Glomerular endothelial cell (primary cell): ENCODE measurements at places on chromosomes 7 and 10. TPM values are rescaled to one million over a fixed set of nuclear protein-coding genes. Genes with fewer than 3 reads are reported as not detected.

DNA sequence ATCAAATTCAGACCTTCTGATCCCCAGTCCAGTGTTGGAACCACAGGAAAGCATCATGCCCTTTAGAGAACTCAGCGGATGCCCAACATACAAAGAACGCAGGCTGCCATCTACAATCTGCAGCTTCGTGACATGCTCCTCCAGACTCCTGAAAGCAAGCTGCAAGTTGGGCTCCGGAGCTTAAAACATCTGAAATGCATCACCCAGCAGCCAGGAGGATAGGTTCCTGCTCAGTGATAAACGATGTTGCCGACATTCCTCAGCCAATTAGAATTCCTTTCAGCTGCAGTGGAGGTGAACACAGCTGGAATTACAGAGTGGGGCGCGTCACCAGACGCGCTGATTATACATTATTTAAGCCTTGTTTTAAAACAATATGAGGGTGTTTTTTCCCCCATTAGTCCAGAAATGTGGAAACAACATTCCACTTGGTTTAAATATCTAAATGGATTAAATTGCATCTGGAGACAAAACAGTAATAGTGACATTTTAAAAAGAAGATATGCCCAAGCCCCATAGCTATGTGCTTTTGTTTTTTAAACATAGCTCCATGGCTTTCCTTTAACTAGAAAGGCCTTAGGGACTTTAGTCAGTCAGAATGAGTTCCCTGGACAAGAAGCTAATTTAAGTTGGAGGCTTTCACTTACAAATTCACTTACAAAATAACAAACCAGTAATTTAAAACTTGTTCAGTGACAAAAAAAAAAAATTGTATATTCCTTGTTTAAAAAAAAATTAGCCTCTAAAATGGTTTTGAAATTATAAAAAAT lies 6.3 kb downstream of the SMURF1 start:
- DNase-seq: no peak

DNA sequence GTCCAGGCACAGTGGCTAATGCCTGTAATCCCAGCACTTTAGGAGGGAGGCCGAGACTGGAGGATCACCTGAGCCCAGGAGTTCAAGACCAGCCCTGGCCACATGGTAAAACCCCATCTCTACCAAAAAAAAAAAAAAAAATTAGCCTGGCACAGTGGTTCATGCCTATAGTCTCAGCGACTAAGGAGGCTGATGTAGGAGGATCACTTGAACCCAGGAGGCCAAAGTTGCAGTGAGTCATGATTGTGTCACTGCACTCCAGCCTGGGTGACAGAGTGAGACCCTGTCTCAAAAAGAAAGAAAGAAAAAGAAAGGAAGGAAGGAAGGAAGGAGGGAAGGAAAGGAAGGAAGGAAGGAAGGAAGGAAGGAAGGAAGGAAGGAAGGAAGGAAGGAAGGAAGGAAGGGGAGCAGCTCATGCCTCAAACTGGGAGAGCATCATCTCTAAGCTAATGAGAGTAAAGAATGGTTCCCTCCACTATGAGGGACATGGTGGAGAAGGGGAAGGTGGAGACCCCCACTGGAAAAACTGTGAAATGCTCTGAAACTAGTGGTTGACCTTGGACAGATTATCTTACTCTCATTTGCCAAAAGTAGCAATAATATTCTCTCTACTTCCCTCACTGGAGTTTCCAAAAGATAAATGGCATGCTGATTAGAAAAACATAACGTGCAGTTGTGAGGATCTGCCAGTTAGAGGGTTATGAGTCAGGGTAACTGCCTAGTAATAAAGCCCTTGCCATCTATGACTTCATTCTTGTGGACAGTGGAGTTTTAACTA lies 16.8 kb downstream of the GIMAP5 start:
- DNase-seq: no peak

- DNase-seq: no peak
These were observed 169.3 kb downstream of the PPP1R17 start for GRCh38 chr7:31856337-31856736.

- no peak for DNase-seq
These were observed 198.7 kb downstream of the PTPRN2 start for GRCh38 chr7:158388928-158389327.

DNA sequence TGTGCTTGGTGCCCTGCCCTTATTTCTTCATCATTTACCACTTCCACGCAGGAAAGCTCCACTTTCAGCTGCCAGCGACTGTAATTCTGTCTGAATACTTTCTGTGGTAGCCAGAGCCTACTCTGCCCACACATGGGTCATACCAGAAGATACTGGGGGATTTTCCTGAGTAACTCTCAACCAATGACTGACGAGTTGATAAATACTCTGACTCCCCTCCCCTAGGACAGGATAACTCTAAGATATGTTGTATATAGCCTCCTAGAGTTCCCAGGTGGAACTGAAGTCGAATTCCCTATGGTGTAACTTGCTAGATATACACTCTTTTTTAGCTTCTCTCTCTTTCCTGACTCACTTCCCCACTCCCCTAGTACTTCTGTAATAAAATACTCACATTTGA lies 29.8 kb downstream of the SEM1 start:
- DNase-seq: no peak

- DNase-seq: no peak
These were observed 116.3 kb upstream of the CSTF2T start for GRCh38 chr10:51815723-51816122.

DNA sequence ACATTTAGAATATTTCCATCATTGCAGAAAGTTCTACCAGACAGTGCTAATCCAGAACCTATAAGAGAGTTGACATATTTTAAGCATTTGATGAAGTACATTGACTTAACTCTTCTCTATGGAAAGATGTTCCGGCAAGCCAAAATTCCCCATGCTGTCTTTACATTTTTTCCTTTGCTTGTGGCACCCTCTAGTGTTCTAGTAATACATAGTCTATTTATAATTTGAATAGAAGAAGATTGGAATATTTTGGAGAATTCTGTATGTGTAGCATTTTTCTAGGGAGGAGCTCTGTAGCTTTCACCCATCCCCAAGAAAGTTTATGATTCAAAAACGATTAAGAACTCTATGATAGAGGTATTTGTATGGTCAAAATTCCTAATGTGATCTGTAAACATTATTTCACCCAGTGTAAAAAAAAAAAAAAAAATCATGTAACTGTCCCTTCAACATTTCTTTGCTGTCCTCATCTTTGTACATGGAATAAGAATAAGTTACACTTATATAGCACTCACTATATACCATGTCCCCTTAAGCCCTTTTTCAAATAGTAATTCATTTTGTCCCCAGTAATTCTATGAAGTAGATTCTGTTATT lies 33.2 kb downstream of the NRF1 start:
- no peak for DNase-seq

- no peak for DNase-seq
These were observed 737 bp downstream of the CABCOCO1 start for GRCh38 chr10:61663466-61663865.

- no peak for DNase-seq
These were observed 234.7 kb upstream of the TCERG1L start for GRCh38 chr10:131546086-131546810.

DNA sequence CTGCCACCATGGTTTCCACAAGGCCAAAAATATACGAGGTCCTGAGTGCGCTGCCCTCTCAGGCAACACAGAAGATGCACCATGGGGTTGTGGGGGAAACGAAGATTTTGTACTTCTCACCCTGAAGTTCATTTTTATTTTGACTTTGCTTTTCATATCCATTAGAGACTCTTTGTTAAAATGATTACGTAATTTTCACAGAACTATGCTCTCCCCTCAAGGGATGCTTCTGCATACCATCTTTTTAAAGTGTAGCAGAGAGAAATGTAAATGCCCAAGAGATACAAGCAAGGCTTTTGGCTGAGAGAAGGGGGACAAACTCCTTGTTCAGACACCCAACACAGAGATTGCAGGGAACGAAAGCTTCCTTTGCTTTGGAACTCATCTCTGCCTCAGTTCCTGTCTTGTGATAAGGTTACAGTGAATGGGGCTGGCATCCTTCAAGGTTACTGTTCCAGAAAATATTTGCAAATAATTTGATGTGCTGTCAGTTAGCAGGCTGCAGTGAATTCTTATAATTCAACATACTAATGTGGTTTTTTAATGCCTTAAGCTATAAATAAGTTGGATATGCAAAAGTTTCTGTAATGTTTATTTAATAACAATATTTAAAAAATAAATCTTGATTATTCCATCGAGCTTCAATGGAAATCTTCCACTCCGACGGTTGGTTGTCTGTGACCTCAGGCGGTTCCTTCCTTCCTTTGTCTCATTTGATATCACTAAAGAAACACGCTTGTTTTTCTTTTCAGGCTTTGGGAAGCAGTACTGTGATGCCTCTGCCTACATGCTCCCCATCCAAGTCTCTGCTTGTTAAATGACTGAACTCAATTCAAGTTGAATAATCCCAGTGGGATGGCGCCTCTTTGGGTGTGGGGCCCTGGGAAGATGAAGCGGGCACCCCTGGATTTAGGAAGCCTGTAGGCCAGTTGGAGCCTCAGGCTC lies 209.3 kb upstream of the CTBP2 start:
- no peak for DNase-seq

DNA sequence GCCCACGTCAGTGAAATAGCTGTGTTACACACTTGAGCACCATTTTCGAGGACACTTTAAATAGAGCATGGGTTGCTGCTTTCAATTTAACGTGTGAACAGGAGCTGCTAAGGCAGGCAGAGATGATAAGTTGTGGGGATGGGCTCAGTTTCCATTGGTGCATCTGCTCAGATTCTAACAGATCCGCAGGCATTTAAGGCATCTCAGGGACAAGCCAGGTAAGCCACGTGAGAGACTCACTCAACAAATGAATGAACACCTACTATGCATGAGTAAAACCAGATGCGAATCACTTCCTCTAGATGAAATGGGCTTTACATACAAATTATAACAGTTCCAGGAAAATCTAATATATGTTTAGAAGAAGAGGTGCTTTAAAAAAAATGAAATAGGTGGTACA lies 34.6 kb downstream of the PLXNA4 start:
- no peak for DNase-seq

DNA sequence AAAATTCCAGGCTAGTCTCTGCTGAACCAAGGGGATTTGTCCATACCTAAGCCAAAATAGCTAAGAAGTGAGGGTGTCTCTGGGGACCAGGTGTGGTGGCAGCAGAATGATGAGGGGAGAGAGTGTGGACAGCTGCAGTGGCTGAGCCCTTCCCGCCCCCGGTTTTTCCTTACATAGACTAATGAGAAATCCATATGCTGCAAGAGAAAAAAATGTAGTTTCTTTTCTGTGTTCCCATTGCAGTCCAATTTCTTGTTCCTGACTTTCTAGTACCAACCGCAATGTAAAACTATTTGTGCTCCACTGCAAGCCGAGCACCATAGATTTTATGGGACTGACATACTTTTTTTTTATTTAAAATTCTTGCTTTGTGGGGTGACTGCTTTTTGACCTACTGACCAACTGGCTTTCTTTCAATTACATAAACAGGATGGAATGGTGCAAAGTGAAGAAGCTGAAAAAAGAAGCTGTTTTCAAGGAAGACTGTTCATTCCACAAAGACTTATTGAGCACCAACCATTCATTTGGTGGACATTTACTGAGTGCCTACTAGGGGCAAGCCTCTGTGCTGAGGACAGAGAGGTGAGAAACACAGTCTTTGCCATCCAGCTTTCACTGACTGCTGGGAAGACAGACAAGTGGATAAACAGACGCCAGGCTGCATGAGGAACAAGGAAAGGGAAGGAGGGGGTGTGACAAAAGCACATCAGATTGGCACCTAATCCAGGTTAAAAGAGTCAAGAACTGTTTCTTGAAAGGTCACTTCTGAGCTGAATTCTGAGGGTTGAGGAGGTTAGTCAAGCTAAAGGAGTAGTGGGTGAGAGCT lies 9.8 kb downstream of the CEP41 start:
- no peak for DNase-seq

- no peak for DNase-seq
These were observed 173.1 kb downstream of the KIAA1217 start for GRCh38 chr10:24382045-24382444.

- no peak for DNase-seq
These were observed 153.0 kb downstream of the SNX13 start for GRCh38 chr7:17787257-17787656.

DNA sequence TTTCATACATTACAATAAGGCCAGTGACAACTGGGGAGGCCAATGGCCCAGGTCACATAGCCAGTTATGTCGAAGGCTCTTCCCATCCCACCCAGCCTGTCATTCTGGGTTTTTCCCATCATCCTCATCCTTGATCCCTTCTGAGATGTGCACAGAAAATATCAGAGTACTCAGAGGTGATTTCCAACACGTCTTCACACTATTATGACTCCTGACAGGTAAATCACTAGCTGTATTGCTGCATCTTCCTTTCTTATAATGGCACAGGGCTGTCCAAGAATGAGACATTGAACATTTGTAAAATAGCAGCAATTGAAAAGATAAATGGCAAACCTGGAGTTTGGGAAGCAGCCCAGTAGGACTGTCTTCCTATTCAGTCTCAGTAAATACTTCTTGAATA lies 159.9 kb downstream of the PLXNA4 start:
- no peak for DNase-seq

GRCh38 chr10:11986593-11987216 lies 55.9 kb downstream of the UPF2 start:
- DNase-seq: peak; percentile 75

DNA sequence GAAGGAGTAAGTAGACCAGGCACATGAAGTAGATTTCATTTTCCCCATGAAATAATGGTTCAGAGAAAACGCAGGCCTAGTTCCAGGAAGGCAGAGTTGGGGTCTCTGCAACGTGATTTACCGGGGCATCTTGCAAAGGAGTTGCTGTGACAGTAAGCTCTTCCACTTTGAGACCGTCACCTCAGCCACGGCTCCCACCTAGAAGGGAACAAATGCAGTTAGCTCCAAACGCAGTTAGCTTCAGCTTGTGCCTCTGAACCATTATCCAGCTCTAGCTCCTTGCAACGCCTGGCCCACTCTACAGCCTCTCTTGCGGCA lies 7.0 kb upstream of the MYO1G start:
- DNase-seq: no peak

- no peak for DNase-seq
These were observed 102.6 kb upstream of the LYZL1 start for GRCh38 chr10:29186221-29186620.

- DNase-seq: peak; percentile 69
These were observed 70.6 kb downstream of the PTPRE start for GRCh38 chr10:127977357-127978009.

GRCh38 chr10:89518108-89518507 lies 17.3 kb downstream of the SLC16A12 start:
- DNase-seq: no peak

- no peak for DNase-seq
These were observed 107.8 kb downstream of the ARHGAP22 start for GRCh38 chr10:48496831-48497779.

DNA sequence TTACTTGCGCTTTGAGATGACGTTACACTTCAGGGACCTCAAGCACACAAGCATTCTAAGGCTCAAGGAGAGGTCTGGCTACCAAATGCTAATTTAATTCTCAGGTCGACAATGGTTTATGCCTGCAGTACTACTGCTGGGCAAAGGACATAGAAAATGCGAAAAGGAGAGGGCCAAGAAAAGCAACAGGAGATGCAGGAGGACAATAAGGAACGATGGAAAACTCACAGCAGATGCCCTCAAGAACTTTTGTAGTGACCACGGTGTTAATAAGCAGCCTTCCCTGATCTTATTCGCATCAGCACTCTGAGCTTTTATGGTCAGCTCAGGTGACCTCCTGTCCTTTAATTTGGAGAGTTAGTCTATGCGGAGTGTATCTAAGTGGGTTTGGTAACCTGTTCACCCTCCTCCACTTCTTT lies 146.3 kb downstream of the GPR85 start:
- no peak for DNase-seq

CYP2C9 gene
- not detected in 2 replicates for total RNA-seq

STEAP1B gene
- total RNA-seq: 10.5 and 16.4 TPM in 2 replicates

MCM10 gene
- total RNA-seq: 2.9 and 13.2 TPM in 2 replicates

FKBP6 gene
- total RNA-seq: not detected in 2 replicates

ARMS2 gene
- total RNA-seq: not detected in 2 replicates

SGPL1 gene
- total RNA-seq: 14.3 and 24.2 TPM in 2 replicates

CYP2W1 gene
- total RNA-seq: not detected in 2 replicates

POLR2J gene
- total RNA-seq: 50.5 and 54.8 TPM in 2 replicates

TMEM273 gene
- 6.5 and 11.6 TPM in 2 replicates for total RNA-seq
